ENCODE measurements at places on chromosomes 5 and 9. TPM values are rescaled to one million over a fixed set of nuclear protein-coding genes. Genes with fewer than 3 reads are reported as not detected.

Gene SOX30
- total RNA-seq, result not detected

Gene BARHL1
- not detected for total RNA-seq

Gene COL23A1
- total RNA-seq, result 0.10 TPM

Gene CCL21
- total RNA-seq, result not detected

Gene LCN9
- total RNA-seq, result not detected

Gene TMEM171
- total RNA-seq, result not detected

Gene IFNA13
- total RNA-seq, result not detected

Gene PDE6A
- total RNA-seq, result not detected

Gene CDKN2B-AS1
- total RNA-seq, result 0.21 TPM
